WERI-Rb-1 (cell line): ENCODE measurements at places on chromosomes 2 and 18.

- DNase-seq: no peak
Measured at GRCh38 chr2:104850361-104851290, 3.3 kb upstream of the POU3F3 start.

DNA sequence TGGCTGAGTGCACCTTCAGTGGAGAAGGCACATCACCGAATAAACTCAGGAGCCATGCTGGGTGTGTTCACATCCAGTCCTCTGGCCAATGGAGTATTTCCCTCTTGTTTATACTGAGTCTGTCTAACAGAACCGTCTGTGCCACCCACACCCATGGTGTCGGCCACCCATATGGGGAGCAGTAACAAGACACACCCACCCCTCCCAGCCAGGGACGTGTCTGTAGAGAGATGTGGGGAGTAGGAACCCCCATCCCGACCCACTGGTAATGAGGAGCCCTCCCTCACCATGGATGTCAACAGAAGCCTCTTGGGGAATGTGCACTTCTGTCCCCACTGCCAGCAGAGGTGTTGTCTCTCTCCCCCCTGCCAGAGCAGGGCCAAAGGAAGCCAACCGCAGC is 37.1 kb downstream of the KCNG2 start:
- DNase-seq: no peak

DNA sequence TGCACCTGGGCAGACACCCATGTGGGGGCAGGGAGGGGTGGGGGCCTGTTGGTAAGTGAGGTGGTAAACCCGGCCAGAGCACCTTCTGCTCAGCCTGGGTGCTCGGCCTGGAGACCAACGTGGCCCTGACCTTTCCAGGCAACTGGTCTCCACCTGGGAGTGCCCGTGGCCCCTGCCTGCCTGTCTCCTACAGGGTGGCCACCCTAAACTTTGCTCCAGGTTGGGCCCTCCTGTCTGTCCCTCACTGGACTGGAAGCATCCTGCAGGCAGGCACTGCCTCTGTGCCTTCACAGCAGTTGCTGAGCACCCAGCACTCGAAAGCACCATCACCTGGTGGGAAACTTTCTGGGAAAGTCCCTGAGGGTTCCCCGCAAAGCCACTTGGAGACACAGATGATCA is 171.3 kb downstream of the TWIST2 start:
- no peak for DNase-seq

DNA sequence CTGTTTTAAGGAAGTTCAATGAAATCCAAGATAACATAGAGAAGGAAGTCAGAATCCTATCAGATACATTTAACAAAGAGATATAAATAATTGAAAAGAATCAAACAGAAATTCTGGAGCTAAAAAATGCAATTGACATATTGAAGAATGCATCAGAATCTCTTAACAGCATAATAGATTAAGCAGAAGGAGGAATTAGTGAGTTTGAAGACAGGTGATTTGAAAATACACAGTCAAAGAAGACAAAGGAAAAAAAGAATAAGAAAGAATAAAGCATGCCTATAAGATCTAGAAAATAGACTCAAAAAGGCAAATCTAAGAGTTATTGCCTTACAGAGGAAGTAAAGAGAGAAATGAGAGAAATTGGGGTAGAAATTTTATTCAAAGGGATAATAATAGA is 204.1 kb downstream of the SS18 start:
- no peak for DNase-seq

- no peak for DNase-seq
Measured at GRCh38 chr2:173059971-173060461, 15.6 kb upstream of the MAP3K20 start.

DNA sequence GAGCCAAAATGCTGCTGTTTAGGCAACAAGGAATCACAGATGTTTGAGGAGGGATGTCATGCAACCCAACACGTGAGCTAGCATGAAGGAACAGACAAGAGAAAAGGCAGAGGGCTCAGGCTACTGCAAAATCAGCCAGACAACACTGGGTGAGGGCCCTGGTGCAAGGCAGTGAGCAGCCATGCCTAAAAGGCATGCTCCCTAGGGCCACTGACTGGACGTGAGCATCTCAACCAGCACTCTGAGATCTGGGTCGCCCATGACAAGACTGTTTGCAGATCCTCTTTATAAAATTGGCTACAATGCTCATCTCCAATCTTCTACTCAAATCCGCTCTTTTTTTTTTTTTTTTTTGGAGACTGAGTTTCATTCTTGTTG is 49.1 kb downstream of the KIAA2012 start:
- DNase-seq: no peak

DNA sequence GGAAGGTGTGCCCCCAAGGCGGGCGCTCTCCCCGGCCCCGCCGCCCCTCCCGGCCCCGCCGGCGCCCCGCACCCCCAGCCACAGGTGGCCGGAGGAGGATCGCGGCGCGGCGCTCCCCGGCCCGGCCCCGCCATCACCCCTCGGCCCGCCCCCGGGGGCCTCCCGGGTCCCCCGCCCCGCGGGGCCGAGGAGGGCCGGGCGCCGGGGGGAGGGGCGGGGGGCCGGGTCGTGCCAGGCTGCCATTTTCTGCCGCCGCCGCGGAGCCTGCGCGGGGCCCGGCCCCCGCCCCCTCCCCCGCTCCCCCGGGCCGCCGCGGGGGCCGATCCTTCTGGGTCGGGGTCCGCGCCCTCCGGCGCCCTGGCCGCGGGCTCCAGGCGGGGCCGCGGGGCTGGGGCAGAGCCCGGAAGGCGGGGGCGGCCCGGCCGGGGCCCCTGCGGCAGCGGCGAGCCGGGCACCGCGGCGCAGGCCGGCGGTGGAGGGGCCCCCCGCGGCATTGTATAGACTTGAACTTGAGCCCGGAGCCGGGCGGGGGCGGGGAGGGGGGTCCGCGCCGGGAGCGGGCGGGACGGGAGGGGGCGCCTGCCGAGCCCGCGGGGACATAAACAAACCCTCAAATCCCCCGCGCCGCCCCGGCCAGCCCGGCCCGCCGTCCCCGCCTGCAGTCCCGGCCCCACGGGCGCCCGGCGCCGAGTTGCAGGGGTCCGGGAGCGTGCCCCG is 556 bp downstream of the DNMT3A start:
- DNase-seq: no peak

GRCh38 chr2:28210535-28210934 is 182.1 kb upstream of the FOSL2 start:
- DNase-seq: no peak

- DNase-seq: no peak
Measured at GRCh38 chr18:7760967-7761948, 194.1 kb downstream of the PTPRM start.

DNA sequence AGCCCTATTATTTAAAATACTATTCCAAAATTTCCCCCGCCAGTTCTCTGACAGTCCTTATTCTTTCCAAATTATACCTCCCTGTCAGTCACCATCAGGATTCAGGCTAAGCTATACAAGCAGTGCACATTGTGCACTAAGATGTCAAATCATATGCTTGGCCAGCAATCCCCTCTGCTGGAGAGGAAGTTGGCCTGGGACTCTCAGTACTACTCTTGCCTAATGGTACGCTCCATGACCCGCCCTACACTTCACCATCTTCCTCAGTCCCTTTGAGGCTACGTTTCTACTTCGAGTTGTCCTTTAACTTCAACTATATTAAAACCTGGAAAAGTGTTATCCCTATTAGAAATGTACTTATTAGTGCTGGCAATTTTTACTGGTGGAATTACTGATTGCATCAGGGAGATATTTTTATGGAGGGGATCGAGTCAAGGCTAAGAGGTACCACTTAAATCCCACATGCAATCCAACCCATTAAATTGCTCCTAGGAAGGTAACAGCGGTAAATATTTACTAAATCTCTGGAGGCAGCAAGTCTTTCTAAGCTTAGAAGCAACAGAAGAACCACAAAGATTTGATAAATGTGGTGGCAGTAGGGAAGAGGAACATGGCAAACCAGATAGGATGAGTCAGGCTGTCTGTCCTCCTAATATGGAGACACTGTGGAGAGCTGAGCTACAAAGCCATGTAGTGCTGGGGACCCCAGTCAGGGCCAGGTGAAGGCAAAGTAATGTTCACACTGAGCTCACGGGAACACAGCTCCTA is 2.7 kb downstream of the USP40 start:
- no peak for DNase-seq

- no peak for DNase-seq
Measured at GRCh38 chr18:8849696-8850095, 144.3 kb downstream of the MTCL1 start.

DNA sequence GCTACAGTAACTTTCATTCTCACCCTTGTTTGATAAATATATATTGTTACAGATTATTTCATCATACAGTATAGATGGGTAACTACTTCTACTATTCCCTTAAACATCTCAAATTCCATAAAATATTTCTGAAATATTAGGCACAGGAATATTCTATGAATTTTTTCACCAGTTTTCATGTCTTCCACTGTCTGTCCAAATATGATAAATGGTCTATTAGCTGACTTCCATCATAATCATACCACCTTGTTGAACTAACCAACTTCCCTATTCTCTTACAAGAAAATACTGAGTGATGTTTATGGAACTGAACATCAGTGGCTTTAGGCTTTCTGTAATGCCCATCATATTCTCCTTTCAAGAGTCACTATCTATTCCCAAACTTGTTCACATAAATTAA is 82.4 kb downstream of the TRAPPC8 start:
- no peak for DNase-seq

GRCh38 chr2:36951027-36951518 is 15.3 kb downstream of the STRN start:
- no peak for DNase-seq

DNA sequence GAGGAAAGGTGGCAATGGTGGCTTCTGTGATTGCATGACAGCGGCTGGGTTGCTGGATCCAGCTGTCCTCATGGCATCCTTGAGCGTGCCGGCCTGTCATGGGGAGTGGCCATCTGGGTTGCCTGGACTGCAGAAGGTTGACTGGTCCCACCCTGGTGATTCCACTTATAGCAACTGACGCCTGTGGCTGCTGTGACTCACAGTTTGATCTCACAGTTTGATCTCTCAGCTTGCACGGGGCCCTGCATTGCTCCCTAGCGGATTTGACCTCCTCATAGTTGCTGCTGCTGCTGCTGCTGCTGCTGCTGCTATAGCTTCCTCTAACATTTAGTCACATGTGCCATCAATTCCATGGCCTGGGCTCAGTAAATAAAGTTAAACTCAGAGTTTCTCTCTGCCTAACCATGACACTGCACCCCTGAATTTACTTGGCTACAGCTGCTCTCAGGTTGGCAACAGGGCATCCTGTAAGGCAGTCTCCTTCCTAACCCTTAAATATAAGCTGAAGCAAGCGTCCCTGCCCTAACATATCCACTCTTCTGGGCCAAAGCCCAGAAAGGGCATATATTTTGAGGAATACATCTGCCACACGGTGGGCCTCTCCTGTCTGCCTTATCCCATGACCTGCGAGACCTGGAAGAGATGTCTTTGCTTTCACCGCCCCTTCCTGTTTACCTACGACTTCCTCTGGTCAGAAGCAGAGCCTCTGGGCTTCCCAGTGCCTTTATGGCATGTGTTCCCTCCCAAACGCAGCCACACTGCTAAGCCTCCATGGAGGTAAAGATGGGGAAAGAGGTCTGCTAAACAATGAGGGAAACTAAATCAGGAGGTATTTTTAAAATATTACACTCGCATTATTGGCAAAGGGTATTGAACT is 37.8 kb upstream of the CCDC150 start:
- DNase-seq: peak; percentile 11

DNA sequence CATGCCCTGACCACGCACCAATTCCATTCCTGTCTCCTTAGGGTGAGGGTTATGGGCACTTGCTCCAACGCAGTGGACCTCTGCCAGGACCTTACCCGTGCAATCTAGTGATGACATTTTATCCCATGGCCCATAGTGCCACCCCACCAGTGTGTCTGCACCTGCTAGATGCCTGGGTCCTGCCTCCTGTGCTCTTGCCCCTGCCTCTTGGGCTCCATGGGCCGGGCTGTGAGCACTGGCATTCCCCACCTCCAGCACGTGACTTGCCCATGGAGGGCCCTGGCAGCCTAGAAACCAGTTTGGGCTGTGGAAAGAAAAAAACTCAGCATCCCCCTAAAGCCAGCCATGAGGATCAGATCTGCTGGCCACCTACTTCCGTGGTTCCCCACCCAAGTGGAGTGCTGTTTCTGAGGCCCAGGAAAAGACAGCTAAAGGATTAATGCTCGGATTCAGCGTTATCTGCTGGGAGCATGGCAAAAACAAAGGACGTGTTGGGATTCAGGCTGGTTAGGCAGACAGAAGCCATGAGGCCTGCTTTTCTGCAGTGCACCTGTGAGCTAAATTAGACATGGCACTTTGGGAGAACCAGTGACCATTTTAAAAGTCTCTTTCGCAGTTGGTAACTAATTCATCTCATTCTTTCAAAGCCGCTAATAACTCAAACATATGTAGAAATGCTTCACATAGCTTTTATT is 129.2 kb downstream of the ALPK2 start:
- DNase-seq: no peak

- DNase-seq: no peak
Measured at GRCh38 chr2:142745691-142746090, 131.8 kb upstream of the KYNU start.

- DNase-seq: no peak
Measured at GRCh38 chr18:48742706-48743475, 204.1 kb downstream of the CTIF start.

DNA sequence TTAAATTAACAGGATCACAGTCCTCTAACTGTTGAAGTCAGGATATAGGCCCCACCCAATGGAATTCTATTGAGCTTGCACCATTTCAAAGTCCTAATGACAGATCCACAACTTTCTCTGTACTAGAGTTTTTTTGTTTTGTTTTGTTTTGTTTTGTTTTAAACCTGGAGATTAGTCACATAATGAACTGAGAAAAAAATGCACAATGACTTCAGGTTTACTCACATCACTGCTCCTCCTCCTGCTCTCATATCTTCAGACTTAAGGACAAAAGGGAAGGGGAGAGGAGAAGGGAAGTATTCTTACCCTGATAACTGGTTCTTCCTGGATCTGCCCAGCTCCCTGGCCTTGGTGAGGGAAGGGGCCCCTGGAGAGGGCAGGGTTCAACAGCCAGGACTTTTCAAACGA is 208.2 kb upstream of the EPHA4 start:
- no peak for DNase-seq

DNA sequence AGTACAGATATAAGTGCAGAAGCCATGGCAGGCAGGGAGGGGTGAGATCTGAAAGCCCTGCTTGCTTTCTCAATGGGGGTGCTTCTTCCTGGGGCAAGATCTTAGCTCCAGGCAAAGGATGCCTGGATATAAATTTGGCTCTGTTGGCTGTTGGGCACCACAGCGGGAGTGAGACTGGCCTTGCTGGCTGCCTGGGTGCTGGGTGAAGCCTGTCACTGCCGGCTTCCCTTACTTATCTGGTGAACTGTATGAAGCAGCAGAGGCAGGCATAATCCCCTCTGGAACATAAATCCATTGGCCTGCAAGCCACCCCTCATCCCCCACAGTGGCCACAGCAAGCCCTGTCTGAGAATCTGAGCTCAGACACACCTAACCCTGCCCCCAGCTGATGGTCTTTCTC is 27.4 kb upstream of the SP140L start:
- DNase-seq: no peak

- DNase-seq: no peak
Measured at GRCh38 chr18:10270151-10270571, 184.3 kb upstream of the APCDD1 start.

- DNase-seq: no peak
Measured at GRCh38 chr18:7740821-7741220, 173.7 kb downstream of the PTPRM start.

DNA sequence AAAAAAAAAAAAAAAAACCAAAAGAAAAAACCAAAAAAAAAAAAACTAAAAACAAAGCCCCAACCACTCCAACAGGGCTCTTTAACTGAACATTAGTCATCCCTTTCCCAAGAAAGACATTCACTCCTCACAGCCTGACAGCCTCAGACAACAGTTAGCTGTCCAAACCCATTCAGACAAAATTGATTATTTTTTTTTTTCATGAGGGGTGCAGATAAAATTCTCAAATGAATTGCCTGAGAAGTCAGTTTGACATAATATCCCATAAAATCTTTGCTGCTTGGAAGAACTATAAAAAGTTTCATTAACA is 206.1 kb upstream of the REV1 start:
- DNase-seq: no peak
